ENCODE measurements at places on chromosomes 4 and X. TPM values are rescaled to one million over a fixed set of nuclear protein-coding genes. Genes with fewer than 3 reads are reported as not detected.

The ITGB1BP2 gene
- polyA plus RNA-seq, result 0.79 TPM

The FRAS1 gene
- 1.7 TPM for polyA plus RNA-seq

The DGAT2L6 gene
- not detected for polyA plus RNA-seq

The DRP2 gene
- not detected for polyA plus RNA-seq

The DMRTC1B gene
- polyA plus RNA-seq, result 0.35 TPM

The RFC1 gene
- 11.0 TPM for polyA plus RNA-seq

The SMARCA5 gene
- 17.4 TPM for polyA plus RNA-seq

The AFAP1 gene
- polyA plus RNA-seq, result 5.3 TPM

The KLHL34 gene
- not detected for polyA plus RNA-seq

The TBC1D25 gene
- 12.1 TPM for polyA plus RNA-seq

The RASGEF1B gene
- 16.0 TPM for polyA plus RNA-seq

The CT45A10 gene
- not detected for polyA plus RNA-seq

The SYTL4 gene
- polyA plus RNA-seq, result 3.4 TPM

The UPF3B gene
- polyA plus RNA-seq, result 11.7 TPM

The FMR1NB gene
- not detected for polyA plus RNA-seq

The ZNF732 gene
- polyA plus RNA-seq, result 0.02 TPM

The CENPVL2 gene
- polyA plus RNA-seq, result not detected

The GDPD2 gene
- polyA plus RNA-seq, result not detected

The MBNL3 gene
- 2.1 TPM for polyA plus RNA-seq
